Ascending aorta (tissue), 2 donors: ENCODE measurements at places on chromosomes 7 and 10. TPM values are rescaled to one million over a fixed set of nuclear protein-coding genes. Genes with fewer than 3 reads are reported as not detected.

DNA sequence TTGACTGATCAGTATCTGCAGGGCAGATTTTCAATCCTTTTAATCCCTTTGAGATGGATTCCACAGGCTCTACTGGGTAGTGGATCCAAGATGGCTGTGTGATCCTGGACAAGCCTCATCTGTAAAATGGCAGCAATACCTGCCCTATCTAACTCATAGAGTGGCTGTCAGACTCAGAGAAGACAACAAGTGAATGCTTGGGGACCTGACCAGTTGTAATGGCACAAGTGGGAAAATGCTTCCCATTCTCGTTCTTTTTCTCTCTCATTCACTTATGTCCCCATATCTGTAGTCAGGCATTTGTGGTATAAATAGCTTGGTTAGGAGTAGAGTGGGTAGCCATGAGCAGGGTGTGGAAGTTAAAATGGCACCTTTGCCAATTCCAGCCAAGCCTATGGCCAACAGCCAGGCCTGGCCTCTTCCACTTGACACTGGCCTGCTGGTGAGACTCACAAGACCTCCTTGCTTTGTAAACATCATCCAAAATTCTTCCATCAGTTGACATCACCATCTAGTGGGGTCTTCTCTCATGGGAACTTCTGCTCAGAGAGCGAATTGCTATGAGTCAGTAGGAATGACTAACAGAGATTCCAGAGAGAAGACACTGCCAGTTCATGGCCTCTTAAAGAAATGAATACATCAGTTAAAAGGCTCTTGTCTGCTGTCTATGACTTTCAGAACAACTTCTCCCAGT lies 150.1 kb downstream of the PLPP4 start:
- DNase-seq = no peak

- no peak for DNase-seq
Measured at GRCh38 chr10:103413564-103413963, 17.1 kb downstream of the PDCD11 start.

- DNase-seq = no peak
Measured at GRCh38 chr7:477626-478220, 41.9 kb downstream of the PDGFA start.

- DNase-seq = no peak
Measured at GRCh38 chr10:35635576-35635975, 6.5 kb downstream of the FZD8 start.

The OR6V1 gene
- not detected for total RNA-seq

DNA sequence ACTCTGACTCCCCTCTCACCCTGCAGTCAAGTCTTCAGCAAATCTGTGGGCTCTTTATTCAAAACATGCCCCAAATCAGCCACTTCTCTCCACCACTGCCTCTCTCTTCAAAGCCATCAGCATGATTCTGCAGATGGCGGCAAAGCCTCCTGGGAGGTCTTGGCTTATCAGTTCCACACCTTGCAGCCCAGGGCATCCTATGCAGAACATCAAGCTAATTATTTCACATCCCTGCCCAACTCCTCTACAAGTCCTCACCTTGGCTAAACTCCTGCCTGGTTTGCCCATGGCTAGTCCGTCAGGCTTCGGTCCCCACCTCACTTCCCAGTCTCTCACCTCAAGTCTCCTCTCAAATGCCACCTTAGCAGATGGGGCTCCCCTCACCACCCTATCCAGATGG lies 70.2 kb downstream of the PIP4K2A start:
- no peak for DNase-seq

DNA sequence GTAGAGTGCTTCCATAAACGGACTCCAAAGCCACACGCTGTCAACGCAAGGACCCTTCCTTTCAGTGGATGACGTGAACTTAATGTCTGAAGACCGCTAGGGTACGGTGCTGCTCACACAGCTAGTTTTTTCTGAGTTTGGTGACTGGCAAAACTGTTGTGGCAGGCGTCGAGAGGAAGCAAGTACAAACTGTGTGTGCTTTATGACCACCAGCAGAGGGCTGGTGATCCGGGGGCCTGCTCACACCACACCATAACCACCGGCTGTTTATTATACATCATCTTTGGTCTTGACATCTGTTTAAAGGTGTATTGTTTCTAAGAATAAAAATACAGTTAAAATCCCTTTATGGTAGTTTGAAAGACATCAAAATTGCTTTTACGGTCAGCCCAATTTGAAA lies 37.1 kb upstream of the ATP6V0A4 start:
- DNase-seq = no peak

- DNase-seq = no peak
Measured at GRCh38 chr10:52128056-52128683, 185.9 kb upstream of the DKK1 start.

The NAPEPLD gene
- 19.4 TPM for total RNA-seq

DNA sequence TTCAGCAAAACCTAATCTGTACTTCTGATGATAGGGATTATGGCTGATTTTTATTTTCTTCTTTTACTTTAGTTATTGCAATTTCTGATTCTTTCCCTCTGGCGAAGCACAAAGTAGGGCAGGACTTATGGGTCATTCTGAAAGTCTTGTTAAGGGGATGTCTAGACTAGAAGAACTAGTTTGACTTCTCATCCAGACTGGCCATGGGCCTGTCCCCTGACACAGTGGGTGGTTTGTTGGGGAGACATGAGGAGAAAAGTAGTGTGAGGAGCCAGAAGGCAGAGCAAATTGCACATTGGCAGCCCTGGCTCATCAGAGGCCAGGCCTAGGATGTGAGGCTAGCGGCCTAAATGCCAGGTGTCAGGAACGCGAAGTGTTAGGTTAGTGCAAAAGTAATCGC lies 152.8 kb downstream of the RTKN2 start:
- DNase-seq = no peak

- DNase-seq = no peak
Measured at GRCh38 chr7:115178835-115179234, 256.9 kb downstream of the MDFIC start.

The HKDC1 gene
- not detected for total RNA-seq

GRCh38 chr7:24052572-24053260 lies 231.3 kb upstream of the NPY start:
- no peak for DNase-seq

DNA sequence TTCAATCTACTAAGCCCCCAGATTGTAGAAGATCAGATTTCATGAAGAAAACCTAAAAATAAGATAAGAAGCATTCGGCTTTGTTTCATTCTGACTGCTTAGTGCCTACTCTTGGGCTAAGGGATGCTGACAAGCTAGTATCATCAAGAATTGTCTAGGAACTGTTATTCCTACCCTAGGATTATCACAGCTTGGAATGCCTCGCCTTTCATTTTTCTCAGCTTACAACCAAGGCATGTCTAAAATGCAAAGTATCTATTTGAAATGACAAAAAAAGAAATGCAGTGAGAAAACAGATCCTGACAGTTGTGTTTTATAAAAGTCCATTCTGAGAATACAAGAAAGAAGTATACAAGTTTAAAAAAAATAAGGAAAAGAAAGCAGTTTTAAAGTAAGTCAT lies 441.0 kb downstream of the KCNMA1 start:
- no peak for DNase-seq

The ALOX5 gene
- 23.1 TPM for total RNA-seq

DNA sequence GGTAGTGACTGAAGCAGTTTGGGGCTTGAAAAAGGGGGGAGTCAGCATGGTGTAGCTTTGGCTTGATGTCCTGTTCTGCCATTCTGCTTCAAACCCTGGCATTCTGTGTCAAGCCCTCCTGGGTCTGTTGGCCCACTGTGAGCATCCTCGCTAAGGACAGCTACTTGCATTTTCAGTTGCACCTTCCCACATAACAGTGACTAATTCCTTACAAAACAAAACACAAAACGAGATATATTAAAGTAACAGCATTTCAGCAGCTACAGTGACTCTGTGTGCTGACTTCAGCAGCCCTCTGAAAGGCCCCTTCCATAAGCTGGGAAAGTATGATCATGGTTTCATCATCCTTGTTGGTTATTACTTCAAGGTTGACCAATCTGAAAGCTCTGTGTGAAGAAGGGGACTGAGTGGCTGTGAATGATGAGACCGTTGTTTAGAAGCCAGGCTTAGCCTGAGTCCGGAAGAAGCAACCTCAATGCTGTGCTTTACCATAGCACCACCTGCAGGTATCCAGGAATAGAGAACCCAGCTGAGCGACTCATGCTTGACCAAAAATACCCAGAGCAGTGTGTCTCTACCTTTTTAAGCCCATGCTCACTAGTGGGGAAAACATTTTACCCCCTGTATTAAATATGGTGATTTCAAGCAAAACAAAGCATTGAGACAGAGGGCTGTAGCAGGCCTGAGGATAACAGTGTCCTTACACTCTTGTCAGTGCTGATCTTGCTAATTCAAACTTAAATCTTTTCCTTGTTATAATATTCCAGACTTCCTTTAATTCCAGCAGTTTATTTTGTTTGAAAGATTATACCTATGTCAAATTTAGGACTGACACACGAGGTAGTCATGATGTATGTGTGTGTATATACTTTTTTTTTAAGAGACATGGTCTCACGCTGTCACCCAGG lies 42.6 kb upstream of the CC2D2B start:
- peak; percentile 68 for DNase-seq

The ITGA8 gene
- 231 TPM for total RNA-seq

DNA sequence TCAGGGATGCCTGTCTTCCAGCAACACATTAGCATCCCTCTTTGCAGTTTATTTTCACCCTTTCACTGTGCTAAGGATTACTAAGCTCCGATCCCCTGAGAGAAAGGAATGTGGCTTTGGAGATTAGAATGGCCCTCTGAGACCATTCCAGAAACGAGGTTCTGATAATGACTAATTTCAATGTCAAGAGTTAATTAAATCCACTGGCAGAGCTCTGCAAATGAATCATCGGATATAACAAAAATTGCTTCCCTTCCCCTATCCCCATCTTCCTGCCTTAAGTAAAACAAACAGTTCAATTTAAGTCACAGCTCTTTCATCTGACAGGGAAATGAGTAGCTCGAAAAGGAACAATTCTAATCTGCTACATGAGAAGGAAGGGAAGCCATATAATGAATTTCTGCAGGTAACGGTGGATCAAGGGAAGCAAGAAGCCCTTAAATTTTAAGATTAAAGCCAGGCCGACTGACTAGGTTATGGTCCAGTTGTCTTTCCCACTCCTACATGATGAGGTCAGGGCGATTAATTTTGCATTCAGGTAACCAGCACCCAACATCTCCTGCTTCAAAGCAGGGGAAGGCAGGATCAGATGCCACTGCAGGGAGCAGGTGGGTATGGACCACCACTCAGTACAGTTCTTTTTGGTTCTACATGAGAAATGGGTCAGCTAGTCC lies 50.5 kb downstream of the MALSU1 start:
- no peak for DNase-seq

The C10orf62 gene
- total RNA-seq = not detected

DNA sequence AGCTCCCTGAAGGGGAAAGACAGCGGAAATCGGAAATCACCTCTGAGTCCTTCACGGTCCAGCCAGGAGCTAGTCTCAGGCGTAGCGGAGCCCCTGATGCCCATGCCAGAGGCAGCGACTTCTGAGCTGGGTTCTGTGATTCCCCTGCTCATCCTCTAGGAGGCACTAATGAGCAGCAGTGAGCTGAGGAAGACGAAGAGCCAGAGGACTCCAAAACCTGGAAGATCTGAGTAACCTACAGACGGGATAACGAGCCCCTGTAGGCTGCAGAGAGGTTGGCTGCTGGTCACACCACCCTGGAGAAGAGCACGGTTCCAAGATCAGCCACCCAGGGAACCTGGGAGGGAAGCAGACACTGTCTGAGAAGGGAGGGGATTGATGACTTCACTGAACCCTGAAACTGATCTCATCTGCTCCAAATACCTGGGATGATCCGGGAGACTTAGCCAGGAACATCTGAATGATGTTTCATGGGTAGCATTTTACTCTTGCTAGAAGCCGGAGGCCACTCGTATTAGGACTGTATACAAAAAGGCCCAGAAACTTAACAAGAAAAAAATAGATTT lies 304.1 kb downstream of the PAXIP1 start:
- no peak for DNase-seq

- no peak for DNase-seq
Measured at GRCh38 chr10:73647211-73647874, 6.1 kb upstream of the MYOZ1 start.

DNA sequence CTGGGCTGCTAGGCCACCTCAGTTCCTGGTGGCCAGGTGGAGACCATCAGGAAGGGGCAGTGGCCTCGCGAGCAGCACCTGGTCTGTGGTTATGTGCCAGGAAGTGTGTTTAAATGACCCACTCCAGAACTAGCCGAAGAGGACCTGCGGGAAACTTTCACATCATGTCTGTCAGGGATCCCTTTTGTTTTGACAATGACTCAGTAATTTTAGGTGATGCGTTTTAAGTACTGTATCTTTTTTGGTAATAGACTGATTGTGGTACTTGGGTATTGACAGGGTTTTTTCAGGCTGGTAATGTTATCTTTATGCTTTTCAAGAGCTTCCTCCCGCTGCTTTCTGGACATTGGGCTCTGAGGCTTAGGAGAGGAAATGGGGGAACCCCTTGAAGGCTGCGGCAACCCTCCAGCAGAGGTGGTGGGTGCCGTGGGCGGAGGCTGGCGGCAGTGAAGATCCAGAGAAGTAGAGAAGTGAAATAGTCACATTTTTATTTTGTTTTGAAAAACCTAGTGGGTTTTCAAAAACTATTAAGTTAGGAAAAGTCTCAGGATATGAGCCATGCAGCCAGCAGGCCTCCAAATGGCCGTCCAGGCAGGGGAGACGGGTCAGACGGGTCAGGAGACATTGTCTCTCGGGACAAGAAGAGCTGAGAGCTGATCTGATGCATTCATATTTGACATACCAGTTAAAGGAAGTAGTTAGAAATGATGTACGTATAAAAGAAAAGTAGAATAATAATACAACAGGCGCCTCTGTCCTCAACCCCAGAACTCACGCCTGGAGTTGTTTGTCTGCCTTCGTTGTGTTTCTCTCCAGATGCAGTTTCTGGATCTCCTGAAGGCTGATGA lies 27.7 kb downstream of the PPP2R2D start:
- peak; percentile 45 for DNase-seq

DNA sequence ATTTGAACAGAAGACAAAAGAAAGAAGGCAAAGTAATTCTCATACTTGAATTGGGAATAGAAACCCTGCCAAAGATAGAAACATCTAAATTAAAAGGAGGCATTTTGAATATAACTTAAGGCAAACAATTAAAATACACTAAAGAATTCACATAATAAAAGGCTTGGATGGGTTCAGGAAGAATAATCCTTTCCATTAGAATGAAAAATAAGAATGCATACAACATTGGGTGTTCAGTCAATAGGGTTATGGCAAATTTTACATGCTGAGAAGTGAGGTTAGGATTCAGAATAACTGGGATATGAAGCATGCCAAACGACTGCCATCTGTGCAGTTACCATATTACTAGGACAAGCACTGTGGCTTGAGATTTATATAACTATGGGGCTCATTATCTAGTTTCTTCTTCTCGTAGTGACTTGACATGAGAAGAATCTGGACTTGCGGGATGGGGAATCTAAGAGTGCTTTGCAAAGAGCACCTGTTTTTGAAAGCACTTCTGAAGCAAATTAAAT lies 326.5 kb downstream of the THSD7A start:
- no peak for DNase-seq

DNA sequence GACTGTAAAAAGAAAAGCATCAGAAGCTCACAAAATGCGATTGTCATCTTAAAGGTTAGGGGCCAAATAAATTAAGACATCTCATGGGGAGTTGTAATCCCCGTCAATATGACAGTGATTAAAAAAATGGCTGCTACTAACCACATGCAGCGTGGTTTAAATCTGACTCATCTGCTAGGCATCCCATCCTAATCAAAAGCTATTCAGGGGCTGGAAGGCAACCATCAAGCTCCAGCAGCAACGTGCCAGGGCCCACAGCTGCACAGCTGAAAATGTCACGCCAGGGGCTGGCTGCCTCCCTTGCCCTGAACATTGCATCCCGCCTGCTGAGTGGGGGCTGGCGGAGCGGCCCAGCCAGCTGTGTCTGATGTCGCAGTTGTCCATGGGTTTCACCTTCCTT lies 66.3 kb upstream of the FRMD4A start:
- DNase-seq = no peak
